ENCODE measurements at places on chromosomes 1 and 21.

DNA sequence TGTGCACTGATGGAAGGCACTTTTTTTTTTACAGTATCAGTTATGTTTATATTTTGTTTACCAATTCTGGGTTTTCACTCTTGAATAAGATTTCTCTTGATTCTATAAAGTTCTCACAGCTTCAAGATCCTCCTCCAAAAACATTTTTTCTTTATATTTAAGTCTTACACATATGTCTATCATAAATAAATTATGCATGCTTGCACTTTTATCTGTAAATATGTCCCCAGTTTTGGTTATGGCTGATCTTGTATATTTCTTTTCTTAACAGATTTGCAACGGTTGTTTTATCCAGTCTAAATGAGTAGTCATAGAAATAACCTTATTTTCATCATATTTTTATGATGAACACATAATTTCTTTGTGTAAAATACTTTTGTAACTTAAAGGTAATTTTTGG, 1456.5 kb downstream of the MRPL39 start:
- no peak for DNase-seq

- no peak for DNase-seq
Observed at GRCh38 chr1:116470671-116471070, 97.6 kb downstream of the ATP1A1 start.

DNA sequence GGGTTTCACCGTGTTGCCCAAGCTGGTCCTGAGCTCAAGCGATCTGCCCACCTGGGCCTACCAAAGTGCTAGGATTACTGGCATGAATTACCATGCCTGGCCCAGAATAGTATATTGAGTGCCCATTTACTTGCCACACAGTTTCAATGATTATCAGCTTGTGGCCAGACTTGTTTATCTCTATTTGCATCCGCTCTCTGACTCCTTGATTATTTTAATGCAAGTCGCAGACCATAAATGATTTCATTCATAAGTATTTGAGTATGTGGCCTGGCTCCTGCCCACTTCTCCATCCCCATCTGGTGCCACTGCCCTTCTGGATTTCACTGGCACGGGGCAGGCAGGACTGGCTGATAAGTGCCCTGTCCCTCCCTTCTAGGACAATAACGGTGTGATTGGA, 18.2 kb upstream of the TRNAU1AP start:
- no peak for DNase-seq

GRCh38 chr1:237387144-237387505, 345.1 kb downstream of the RYR2 start:
- DNase-seq: no peak

GRCh38 chr1:234528074-234528865, 49.3 kb upstream of the TARBP1 start:
- no peak for DNase-seq

- DNase-seq: no peak
Observed at GRCh38 chr1:56424744-56425493, 154.4 kb downstream of the PLPP3 start.

GRCh38 chr1:234779160-234779538, 169.2 kb upstream of the IRF2BP2 start:
- no peak for DNase-seq

DNA sequence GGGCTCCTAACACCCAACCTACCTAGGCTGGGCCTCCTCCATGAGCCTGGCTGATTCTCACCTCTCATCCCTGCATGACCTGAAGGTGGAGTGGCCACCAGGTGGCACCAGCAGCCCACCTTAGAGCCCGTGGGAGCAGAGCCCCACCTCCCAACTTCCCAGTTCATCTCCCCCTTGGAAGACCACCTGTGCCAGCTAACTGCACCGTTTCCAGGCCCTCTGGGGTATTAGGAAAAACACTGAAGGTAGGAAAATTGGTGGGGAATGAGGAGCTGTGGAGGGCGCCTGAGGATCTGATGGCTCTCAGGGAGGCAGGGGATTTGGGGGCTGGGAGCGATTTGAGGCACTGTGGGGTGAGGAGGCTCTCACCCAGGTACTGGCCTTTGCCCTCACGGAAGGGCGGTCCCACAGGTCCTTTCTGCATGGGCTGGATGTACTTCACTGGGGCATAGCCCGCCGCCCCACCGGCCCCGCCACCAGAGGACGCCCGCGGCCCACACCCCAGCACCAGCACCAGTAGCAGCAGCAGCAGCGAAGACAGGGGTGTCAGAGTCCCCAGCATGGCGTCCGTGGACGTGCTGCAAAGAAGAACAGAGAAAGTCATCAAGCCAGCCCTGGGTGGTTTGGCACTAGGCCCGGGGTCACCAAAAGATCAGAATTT, 11.1 kb downstream of the ADPRS start:
- DNase-seq: peak; percentile 70

- DNase-seq: no peak
Observed at GRCh38 chr21:46308431-46308830, 15.2 kb downstream of the C21orf58 start.

- no peak for DNase-seq
Observed at GRCh38 chr1:167898578-167899222, 15.2 kb downstream of the ADCY10 start.

DNA sequence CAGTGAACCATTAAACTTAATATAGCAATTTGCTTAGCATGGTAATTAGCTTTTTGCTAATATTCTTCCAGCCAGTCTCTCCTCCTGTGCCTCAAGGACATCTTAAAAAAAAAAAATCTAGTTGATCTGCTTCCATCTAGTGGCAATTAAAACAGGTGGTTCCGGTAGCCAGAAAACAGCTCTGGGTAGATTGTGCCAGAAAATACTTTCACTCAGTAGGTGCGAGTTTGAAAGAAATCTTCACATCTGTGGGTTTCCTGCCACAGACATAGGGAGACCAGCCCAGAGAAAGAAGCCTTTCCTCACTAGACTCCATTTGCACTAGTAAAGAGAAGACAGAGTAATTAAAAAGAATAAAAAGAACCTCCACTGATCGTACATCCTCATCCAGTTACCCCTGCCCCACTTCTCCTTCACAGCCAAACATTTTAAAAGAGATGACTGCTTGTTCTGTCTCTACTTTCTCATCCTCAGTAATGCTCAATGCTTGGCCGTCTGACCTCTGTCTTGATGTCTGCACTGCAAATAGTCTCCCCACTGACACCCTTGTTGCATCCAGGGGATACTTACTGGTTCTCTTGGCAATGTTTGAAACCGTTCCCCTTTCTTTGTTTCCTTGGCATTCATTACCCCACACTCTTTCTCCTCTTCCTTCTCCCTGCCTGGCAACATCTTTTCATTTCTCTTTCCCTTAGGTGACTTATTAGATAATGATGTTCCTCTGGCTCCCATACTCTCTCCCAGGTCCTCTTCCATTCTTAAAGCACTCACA, 16.9 kb downstream of the SELL start:
- DNase-seq: no peak

DNA sequence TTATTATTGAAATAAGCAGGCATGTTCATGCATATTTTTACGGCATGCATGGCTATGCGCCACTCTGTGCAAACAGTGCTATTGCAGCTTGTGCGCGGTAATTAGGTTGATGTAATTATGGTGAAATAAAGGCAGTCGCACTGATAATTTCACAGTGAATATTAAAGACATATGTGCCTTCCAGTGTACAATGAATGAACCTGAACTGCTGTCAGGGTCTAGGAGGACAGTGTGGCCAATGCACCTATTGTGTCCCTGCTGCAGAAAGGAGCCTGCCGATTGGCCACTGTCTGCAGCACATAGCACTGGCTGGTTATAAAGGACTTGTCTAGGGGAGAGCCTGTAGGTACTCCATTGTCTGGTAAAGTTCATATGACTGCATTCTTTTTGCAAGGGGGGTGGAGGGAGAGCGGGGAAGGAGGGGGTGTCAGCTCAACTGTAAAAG, 340.4 kb downstream of the USP25 start:
- DNase-seq: no peak

DNA sequence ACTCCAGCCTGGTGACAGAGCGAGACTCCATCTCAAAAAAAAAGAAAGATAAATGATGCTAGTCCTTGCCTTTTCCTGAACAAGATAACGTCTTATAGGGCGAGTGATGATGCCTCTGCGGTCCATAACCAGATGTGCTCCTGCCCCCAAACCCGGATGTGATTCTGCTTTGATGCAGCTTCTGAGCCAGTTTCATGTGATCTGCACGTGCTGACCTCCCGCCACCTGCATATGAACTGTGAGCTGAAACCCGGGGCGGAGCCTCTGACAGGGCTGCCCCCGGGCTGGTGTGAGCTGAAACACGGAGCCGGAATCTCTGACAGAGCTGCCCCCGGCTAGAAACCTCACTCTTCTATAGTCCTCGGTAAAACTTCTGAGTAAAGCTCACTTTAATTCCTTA, 1.3 kb downstream of the KRTAP12-4 start:
- DNase-seq: no peak

GRCh38 chr1:63010913-63011660, 227.2 kb downstream of the ATG4C start:
- no peak for DNase-seq

GRCh38 chr1:115300087-115300876, 37.8 kb downstream of the NGF start:
- DNase-seq: no peak

GRCh38 chr1:24688621-24689195, 45.6 kb downstream of the SRRM1 start:
- DNase-seq: peak; percentile 33

- DNase-seq: no peak
Observed at GRCh38 chr1:100580446-100580845, 42.5 kb downstream of the GPR88 start.

DNA sequence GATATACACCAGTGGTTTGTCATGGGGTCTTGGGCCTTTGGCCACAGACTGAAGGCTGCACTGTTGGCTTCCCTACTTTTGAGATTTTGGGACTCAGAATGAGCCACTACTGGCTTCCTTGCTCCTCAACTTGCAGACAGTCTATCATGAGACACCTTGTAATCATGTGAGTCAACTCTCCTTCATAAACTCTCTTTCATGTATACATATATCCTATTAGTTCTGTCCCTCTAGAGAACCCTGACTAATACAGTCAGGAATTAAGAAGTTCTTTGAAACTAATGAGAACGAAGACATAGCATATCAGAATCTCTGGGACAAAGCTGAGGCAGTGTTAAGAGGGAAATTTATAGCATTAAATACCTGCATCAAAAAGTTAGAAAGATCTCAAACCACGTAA, 110.8 kb downstream of the SLC5A9 start:
- DNase-seq: no peak

GRCh38 chr1:29279951-29280391, 43.6 kb downstream of the PTPRU start:
- no peak for DNase-seq

GRCh38 chr1:86712088-86712860, 7.9 kb downstream of the SH3GLB1 start:
- DNase-seq: no peak

DNA sequence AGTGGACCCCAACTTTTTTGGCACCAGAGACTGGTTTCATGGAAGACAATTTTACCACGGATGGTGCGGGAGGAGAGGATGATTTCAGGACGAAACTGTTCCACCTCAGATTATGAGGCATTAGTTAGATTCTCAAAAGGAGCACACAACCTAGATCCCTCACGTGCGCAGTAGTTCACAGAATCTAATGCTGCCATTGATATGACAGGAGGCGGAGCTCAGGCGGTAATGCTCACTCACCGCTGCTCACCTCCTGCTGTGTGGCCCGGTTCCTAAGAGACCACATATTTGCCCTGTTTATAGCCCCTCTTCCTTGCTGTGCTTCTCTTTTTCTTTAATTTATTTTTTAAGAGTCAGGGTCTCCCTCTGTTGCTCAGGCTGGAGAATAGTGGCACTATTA, 4.6 kb downstream of the NTRK1 start:
- no peak for DNase-seq

GRCh38 chr1:67429011-67429527, 1.1 kb downstream of the SERBP1 start:
- DNase-seq: peak; percentile 36

GRCh38 chr21:38973552-38973951, 167.8 kb downstream of the ETS2 start:
- DNase-seq: no peak

- DNase-seq: no peak
Observed at GRCh38 chr1:8122160-8122476, 96.0 kb upstream of the ERRFI1 start.

DNA sequence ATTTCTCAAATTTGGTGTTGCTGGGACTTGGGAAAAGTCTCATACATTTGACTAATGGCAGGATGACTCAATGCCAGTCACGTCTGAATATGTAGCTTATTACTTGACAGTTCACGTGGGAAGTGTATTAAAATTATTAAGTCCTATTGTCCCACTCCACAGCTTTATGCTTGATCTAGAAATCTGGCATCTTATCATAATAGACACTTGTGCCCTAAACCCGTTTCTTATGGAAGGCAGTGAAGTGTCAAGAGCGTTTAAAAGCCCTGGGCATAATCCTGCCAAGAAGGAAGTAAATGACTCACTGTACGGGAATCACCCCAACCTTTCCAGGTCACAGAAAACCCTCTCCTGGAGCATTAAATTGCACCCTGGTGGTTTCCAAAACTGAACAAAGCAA, 207.4 kb downstream of the APP start:
- no peak for DNase-seq

Data from stimulated activated CD4-positive, alpha-beta T cell treated with anti-CD3 and anti-CD28 coated beads, Interleukin-15, amount 100 ng/mL, for 48 hours (primary cell).